ENCODE measurements at places on chromosomes 13 and 19.

DNA sequence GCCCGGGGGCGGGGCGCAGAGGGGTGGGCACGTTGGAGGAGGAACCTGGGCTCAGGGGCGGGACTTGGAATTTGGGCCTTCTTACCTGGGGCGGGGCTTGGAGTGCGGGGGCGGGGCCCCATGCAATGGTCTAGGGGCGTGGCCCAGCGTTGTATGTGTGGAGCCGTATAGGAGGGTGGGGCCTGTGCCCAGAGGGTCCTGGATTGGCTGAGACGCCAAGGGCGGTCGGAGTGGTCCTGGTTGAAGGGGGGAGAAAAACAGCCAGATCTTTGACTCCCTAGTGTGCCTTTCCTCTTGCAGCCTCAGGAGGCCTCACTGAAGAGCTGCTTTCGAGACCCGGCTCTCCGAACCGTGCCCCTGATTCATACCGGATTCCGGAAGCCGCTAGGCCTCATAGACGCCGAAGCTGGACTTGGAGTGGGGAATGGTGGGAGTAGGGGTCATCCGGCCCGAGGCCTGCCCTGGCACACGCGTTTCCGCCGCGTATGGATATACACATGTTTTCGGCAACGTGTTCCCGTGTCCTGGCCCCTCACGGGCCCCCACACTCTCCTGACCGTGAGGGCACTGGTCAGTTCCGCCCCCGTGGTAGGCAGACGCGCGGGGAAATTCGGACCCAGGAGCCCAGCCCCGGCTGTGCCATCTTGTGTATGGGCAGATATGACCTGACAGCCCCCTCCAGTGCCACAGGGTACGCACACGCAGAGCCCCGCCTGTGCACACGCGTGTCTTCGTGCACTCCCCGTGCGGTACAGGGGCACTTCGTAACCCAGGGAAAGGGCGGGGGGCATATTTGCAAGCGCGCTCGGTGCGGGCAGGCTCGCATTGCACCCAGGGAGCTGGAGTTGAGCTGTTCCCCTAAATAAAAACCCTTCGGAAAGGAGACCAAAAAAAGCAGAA is 661 bp upstream of the PRR12 start:
- DNase-seq = peak; percentile 87

DNA sequence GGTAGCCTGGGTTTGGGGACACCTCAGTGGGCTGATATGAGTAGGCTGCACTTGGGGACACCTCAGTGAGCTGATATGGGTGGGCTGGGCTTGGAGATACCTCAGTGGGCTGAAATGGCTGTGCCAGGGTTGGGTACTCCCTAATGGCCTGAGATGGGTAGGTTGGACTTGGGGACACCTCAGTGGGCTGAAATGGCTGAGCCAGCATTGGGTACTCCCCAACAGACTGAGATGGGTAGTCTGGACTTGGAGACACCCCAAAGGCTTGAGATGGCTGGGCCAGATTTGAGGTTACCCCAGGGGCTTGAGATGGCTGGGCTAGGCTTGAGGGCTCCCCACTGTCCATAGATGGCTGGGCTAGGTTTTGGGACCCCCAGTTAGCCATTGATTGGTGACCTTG is 12.1 kb downstream of the IQCN start:
- no peak for DNase-seq

DNA sequence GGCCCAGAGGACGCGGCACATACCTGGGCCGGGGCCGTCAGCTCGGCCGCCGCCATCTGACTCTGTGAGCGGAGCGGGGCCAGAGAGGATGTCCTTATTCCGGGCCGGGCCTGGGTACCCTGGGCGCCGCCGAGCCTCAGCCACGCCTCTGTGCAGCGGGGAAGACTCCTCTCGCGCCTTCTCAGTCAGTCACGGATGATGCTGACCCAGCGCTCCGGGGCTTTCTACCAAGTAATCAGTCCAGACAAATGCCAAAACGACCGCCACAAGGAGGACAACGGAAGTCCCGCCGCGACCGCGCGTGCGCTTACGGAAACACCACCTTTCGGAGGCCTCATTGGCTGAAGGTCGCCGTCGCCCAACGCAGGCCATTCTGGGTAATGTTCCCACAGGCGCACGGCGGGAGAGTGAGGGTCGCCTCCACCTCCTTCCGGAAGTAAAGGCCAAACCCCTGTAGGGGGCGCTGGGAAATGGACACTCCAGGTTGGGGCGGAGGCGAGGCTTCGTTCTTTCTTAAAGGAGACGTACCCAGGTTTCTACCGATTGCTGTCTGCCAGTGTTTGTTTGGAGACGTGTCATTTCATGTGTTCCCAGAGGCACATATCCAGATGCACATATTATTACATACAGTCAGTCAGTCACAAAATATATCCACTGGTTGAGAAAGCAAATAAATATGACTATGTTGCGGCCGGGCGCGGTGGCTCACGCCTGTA is at the start of gene ZNF256:
ZNF256 (minus strand) TSS at position 288 of the 716 bp plus-strand sequence; CDS start at position 56, 232 bp downstream.
- peak; percentile 79 for DNase-seq

- DNase-seq = no peak
Observed at GRCh38 chr13:95137096-95137495, 164.2 kb downstream of the ABCC4 start.

DNA sequence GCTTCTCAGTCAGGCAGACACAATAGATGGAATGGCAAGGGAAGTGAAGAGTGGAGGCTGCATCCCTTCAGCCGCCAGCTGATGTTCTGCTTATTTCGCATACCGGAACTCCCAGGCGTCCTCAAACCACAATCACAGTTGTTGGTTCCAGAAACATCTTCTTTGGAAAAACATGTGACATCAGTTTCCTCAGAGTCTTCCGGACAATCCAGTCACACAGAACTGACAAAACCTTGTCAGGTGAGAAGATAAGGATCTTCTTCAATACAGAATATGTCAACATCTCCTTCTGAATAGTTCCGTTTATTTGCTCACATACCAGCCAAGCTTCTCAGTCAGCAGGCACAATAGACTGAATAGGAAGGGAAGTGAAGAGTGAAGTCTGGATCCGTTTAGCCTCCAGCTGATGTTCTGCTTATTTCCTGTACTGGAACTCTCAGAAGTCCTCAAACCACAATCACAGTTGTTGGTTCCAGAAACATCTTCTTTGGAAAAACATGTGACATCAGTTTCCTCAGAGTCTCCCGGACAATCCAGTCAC is 45.1 kb upstream of the CEACAM21 start:
- no peak for DNase-seq

- no peak for DNase-seq
Observed at GRCh38 chr19:50024719-50025021, 502 bp downstream of the VRK3 start.

- no peak for DNase-seq
Observed at GRCh38 chr13:32229443-32229842, 85.7 kb downstream of the ZAR1L start.

GRCh38 chr13:33279414-33280278 is 5.9 kb downstream of the STARD13 start:
- DNase-seq = no peak

- DNase-seq = no peak
Observed at GRCh38 chr19:17762505-17763229, 11.4 kb downstream of the FCHO1 start.

DNA sequence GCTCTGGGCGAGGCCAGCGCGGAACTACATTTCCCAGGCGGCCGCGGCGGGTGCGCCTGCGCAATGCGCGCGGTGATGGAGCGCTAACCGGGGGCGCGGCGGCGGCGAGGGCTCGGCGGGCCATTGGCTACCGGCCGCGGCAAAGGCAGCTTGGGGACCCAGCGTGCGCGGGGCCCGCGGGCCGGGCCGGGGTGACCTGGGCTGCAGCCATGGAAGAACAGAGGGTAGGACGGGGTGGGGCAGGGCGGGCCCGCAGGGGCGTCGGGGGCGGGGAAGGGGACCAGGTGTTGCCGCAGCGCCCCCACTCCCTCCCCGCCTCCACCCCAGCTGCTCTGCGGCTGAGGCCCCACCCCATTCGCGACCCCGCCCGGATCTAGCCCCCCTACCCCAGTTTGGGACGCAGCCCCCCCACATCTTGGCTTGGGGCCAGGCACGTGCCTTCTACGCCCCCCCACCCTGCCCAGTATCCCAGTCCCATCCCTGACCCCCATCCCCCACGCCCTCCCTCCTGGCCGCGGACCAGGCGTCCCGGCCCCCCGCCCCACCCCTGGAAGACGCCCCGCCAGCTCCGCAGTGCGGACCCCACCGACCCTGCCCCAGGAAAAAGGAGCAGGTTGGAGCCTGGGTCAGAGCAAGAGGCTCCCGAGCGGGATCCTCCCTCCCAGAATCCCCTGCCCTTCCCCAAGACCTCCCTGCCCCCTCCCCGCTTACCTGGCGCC is at the start of gene FSD1:
FSD1 (plus strand) TSS at position 61 of the 719 bp plus-strand sequence; CDS start at position 210, 149 bp downstream.
- DNase-seq = peak; percentile 53

DNA sequence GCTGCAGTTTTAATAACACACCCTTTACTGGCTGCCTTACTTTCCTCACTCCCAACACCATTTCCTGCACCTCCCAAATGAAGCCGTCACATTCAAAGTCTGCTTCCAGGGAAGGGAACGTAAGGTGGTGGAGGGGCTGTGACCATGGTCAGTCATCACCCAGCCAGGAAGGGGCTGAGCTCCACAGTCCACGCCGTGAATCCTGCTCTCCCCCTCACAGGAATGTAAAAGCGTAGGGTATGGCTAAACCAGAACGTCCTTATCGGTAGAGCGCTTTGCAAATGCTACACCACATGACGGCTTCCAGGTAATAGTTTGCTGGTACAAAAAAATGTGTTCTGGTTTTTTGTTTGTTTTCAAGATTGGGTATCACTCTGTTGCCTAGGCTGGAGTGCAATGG is 7.0 kb downstream of the NUMBL start:
- DNase-seq = no peak

GRCh38 chr19:44752123-44752815 is 3.8 kb downstream of the BCL3 start:
- no peak for DNase-seq

GRCh38 chr13:113970810-113971470 is 2.9 kb downstream of the C13orf46 start:
- DNase-seq = no peak

DNA sequence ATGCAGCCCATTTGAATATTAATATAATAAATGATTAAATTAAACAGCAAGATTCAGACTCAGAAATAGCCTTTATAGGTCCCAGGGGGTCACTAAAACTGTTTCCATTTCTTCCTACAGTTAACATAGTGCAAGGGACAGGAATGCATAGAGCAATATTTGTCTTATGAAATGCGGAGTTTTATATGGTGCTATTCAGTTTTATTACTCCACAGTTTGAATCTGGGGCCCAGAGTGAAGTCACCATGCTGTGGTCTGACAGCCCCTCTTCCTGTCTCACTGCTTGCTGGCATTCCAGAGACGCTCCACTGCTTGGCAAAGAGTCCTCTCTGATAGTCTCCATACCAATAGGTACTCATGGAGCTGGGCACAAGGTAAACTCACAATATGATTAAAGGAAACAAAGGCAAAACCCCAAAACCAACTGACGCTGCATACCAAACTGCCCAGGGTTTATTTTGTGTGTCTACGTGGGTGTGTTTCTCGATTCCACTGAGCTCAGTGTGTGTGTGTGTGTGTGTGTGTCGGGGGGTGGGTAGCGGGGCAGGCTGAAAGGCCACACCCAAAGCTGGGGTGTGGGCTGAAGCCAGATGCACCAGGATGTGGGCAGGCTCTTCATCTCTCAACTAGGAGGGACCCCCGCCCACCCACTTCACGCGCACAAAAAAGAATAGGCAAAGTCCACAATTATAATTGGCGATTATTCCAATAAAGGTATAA is 277.9 kb downstream of the TSHZ3 start:
- no peak for DNase-seq

DNA sequence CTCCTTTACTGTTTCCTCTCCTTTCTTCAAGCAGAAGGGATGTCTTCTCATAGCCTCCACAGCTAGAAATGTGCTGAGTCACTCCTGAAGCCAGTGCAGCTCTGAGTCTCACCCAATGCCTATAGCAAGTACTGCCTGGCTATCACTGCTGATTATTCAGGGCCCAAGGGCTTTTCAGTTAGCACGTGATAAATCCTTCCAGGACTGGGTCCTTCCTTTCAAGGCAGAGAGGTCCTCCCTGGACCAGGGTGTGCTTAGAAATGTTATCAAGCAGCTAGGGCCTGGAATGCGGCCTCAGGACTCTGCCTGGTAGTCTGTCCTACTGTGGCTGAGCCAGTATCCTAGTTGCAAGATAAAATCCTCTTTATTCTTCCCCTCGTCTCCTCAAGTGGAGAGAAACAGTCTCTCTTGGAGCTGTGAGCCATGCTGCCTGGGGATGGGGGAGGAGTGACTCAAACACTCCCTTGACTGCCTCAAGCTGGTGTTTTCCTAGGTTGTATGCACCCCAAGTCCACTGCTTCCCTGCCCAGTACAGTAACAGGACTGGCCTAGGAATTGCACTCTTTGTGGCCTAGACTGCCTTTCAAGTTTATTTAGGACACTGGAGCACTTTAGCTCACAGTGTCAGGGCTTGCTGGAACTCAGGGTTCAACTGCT is 198.7 kb upstream of the SERP2 start:
- DNase-seq = no peak

GRCh38 chr13:106710266-106710665 is 142.3 kb upstream of the ARGLU1 start:
- no peak for DNase-seq

GRCh38 chr13:35496761-35497386 is 20.4 kb upstream of the MAB21L1 start:
- DNase-seq = no peak

DNA sequence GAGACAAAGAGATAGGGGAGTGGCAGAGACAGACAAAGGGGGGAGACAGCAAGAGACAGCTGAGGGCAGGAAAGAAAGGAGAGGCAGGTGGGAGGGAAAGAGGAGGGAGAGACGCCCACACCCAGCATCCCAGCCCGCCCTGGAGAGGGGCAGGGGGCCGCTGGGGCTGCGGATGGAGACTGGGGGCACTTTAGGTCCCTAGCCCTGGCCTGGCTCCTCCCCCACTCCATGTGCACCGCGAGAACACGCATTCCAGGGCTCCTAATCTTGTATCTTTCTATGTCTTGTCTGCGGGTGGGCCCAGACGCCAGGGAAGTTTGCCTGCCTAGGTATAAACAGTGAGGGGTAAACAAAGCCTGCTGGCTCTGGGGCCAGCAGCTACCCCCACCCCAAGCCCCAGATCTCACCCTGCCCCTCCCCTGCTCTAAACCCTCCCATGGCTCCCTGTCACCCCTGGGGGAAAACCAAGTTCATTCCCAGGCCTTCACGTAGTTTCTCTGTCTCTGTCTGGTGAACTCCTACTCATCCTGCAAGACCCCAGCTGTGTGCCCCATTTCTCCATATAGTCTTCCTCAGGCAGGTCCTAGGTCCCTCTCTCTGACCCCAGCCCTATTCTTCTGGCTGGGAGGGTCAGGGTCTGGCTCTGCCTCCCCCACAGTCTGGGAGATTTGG is 5.7 kb downstream of the TLE5 start:
- DNase-seq = no peak

DNA sequence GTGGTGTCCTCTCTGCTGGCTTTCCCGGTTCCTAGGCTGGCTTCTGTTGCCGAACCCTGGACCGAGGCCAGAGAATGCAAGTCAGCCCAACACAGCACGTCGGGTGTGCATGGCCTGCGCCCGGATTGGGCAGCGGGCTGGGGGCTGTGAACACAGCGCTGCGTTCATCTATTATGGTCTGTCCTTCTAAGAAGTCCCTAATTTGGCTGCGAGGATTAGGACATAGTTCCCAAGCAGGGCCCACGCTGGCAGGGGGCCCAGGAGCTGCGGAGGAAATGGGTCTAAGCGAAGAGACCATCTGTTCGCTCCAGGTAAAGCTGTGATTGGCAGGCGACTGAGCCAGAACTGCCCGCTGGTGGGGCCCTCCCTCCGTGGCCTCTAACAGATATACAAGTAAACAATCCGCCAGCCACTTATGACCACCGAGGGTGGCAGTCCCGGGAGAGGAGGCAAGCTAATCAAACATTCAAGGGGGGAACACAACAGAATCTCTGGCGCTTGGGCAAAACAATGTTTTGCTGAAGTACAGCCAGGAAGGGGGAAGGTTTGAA is 6.0 kb downstream of the SYCE2 start:
- no peak for DNase-seq

- DNase-seq = no peak
Observed at GRCh38 chr13:99962242-99962641, 9.3 kb downstream of the ZIC5 start.

GRCh38 chr19:48490981-48491792 is 20.4 kb downstream of the LMTK3 start:
- DNase-seq = peak; percentile 53
